ENCODE measurements at places on chromosomes 6 and 20.

DNA sequence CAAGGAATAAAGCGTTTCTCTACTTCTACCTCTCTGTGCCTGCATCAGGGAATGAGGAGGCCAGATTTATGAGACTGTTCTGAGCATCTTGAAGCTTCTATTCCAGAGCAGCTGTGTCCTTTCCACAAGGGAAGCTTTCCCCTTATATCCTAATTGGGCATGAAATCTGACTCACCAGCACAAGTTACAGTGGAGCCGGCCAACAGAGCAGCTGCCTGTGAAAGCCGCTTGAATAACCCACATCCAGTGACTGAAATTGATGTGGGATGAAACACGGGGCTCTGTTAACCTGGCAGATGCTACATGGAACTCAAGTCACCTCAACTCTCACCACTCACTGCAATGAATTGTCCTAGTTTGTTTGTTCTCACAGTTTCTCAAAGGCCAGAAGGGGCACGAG is 400.3 kb downstream of the TFAP2A start:
- peak; percentile 1 for DNase-seq

GRCh38 chr6:81996414-81996813 is 243.9 kb upstream of the TENT5A start:
- no peak for DNase-seq

- DNase-seq, result no peak
Observed at GRCh38 chr20:57444394-57445048, 53.3 kb downstream of the RBM38 start.

- peak; percentile 35 for DNase-seq
Observed at GRCh38 chr6:35415065-35415891, 36.9 kb upstream of the FANCE start.

- DNase-seq, result no peak
Observed at GRCh38 chr20:60269573-60270162, 311.4 kb downstream of the CDH26 start.

DNA sequence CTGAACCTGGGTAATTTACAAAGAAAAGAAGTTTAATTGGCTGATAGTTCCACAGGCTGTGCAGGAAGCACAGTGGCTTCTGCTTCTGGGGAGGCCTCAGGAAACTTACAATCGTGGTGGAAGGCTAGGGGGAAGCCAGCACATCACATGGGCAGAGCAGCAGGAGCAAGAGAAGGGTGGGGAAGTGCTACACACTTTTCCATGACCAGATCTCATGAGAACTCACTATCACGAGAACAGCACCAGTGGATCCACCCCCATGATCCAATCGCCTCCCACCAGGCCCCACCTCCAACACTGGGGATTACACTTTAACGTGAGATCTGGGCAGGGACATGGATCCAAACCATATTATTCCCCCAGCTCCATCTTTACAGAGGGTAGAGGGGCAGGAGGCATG is 166.4 kb downstream of the NFATC2 start:
- DNase-seq, result no peak

- DNase-seq, result no peak
Observed at GRCh38 chr20:58883241-58883691, 30.8 kb downstream of the GNAS start.

DNA sequence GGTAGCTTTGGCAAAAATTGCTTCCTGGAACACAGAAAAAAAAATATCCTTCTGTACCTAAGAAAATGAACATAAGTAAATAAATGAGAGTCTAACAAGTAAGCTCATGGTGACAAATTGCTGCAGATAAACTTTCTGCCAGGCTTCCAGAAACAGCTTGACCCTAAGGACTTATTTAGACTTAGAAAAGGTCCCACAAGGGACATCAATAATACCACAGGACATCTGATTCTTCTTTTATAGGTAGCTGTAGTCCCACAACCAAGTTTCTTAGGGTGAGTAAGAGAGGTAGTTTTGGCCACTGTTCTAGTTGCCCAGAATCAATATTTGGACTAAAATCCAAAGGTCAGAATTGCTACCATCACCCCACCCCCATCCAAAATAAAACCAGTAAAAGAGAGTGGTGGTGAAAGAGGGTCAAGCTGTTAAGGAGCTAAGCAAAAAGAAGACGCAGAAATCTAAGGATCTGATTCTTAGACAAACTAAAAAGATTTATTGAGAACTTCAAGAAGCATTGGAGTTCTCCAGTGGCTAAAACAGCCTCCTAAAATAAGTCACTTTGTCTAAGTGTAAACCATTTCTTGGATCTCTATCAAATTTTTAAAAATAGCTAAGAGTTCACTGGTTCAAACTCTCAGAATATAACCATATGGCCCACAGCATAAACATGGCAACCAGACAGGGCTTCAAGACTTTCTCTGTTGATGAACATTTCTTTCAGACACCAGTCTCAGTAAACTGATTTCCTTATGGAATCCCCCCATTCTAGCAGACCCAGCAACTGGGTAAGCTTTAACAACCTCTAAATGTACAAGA is 180.6 kb downstream of the PTPRK start:
- DNase-seq, result no peak

DNA sequence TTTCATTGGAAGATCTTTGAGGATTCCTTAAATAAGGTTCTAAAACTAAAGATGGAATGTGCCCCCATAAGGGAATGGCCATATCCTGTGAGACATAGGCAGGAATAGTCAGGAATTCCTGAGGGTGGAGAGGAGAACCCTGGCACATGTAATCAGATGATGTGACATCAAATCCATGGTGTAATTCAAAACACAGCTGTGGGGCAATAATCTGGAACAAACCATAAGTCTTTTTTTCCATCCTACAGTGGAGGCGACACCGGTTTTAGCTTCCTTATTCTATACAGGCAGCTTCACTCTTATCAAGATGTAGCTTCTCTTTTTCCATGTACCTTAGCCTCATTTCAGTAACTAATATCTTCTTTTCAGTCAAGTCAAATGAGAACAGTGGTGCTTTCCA is 133.6 kb upstream of the CITED2 start:
- DNase-seq, result no peak
